ENCODE measurements at places on chromosomes 6 and 20.

- no peak for DNase-seq
Observed at GRCh38 chr20:15359056-15359455, 1021.6 kb upstream of the FLRT3 start.

- no peak for DNase-seq
Observed at GRCh38 chr6:91376686-91377085, 789.8 kb upstream of the MAP3K7 start.

- DNase-seq = no peak
Observed at GRCh38 chr6:45595010-45595851, 217.5 kb upstream of the SUPT3H start.

- no peak for DNase-seq
Observed at GRCh38 chr6:79413562-79414002, 123.6 kb downstream of the LCA5 start.

DNA sequence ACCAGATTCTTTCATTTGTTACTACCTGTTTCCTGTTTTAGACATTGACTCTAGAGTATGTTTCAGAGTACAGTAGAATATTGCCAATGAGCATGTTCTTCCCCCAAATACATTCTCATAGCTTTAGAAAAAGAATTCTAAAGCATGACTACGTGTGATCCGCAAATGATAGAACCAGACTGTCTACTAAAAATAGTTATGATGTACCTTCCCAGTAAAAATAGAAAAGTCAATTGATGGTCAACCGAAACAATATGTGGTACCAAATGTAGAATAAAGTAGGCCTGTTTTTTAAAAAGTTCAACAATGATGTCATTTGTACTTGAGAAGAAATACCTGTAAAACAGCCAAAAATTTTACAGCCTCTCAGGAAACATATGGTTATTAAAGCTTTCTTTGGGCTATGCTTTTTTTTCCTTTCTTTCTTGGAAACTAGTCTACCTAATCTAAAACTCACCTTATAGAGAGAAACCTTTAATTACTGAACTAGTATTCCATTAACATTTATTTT is 130.1 kb upstream of the MTHFD1L start:
- DNase-seq = no peak

- DNase-seq = no peak
Observed at GRCh38 chr6:25746968-25747367, 7.6 kb upstream of the SLC17A4 start.

DNA sequence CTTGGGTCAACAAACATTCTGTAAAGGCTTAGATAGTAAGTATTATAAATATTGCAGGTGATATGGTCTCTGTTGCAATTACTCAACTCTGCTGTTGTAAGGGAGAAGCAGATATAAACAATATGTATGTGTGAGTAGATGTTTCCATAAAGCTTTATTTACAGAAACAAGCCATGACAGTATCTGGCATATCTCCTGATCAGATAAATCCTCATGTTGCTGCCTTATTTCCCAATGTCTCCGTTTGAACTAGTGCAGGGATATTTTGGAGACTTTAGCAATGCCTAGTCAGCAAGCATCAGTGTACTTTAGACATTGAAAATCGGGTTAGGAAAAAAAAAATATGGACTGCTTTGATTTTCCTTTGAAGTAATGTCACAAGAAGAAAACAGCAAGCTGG is 96.1 kb downstream of the LAMA2 start:
- no peak for DNase-seq

GRCh38 chr20:18734525-18735189 is 78.9 kb upstream of the SCP2D1 start:
- no peak for DNase-seq

DNA sequence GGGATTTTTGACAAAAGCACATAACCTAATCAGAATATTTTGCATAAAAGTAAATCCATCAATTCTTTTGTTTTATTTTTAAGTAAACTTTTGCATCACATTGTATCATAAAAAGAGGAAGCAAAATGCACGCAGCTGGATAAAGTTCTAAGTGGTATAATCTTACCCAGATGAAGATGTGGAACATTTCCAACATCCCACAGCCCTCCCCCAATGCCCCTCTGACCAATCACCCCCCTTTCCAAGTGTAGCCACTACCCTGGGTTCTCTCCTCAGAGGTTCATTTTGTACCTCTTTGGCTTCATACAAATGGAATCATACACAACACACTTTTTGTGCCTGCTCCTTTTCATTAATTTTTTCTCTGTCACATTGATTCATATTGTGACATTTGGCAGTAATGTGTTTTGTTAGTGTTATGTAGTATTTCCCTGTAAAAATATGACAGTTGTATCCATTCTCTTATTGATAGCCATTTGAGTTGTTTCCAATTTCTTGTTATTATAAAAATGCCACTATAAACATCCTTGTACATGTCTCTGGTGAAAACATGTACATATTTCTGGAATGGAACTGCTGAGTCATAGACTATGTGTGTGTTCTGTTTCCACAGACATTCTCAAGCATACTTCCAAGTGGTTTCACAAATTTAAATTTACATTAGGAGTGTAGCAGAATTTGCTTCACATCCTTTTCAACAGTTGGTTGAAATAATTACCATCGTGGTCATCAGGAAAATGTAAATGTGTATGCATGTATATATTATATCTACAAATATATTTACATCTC is 92.9 kb upstream of the SYNDIG1 start:
- DNase-seq = no peak

GRCh38 chr6:158954753-158955152 is 45.2 kb downstream of the RSPH3 start:
- no peak for DNase-seq

- DNase-seq = no peak
Observed at GRCh38 chr20:45432294-45432693, 16.4 kb downstream of the PIGT start.

DNA sequence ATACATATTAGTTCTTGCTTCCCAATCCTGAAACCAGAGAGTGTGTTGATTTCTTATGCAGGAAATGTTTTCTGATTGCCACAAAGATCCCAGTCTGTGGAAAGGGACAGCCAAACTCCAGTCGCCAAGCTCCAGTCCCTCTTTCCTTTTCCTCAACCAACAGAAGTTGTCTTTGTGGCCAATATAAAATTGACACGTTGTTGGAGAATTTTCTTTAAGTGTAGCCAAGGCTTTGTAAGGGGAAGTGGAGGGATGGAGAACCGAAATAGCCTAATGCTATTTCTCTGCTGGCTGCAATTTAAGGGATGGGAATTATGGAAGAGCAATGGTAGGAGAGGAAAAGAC is 5.4 kb downstream of the ADGRB3 start:
- DNase-seq = no peak

GRCh38 chr6:33815854-33816253 is 12.1 kb upstream of the MLN start:
- DNase-seq = no peak
